Mammary epithelial cell (primary cell): ENCODE measurements at places on chromosomes 1 and 21. TPM values are rescaled to one million over a fixed set of nuclear protein-coding genes. Genes with fewer than 3 reads are reported as not detected.

KIF1B gene
- total RNA-seq = 36.2 TPM

PSRC1 gene
- 5.8 and 24.0 TPM in 2 replicates for total RNA-seq

TMPRSS2 gene
- not detected in 2 replicates for total RNA-seq

WNT4 gene
- 0.33 TPM for total RNA-seq

ANXA9 gene
- total RNA-seq = 0.99 and 1.5 TPM in 2 replicates
